A549 treated with CpdA at 1 μM for 4 hours (cell line): ENCODE measurements at places on chromosomes 4 and X. TPM values are rescaled to one million over a fixed set of nuclear protein-coding genes. Genes with fewer than 3 reads are reported as not detected.

Gene HPGDS
- not detected in 5 replicates for total RNA-seq

Gene CXCL11
- total RNA-seq = 0.23 to 0.42 TPM (median 0.29 TPM) in 5 replicates

Gene RNF175
- not detected in 5 replicates for total RNA-seq

Gene NWD2
- not detected in 5 replicates for total RNA-seq

Gene INPP4B
- 5.0 to 8.6 TPM (median 6.1 TPM) in 5 replicates for total RNA-seq

Gene CHIC1
- total RNA-seq = 4.3 to 5.8 TPM (median 4.7 TPM) in 5 replicates

Gene MRPL1
- 20.3 to 27.4 TPM (median 23.0 TPM) in 5 replicates for total RNA-seq

Gene FAM47A
- total RNA-seq = not detected in 5 replicates

Gene SLC10A6
- total RNA-seq = not detected in 5 replicates

Gene MAOA
- total RNA-seq = 0.08 to 0.47 TPM (median 0.29 TPM) in 5 replicates

Gene SMARCA5
- total RNA-seq = 18.4 to 28.7 TPM (median 21.5 TPM) in 5 replicates

Gene TCEAL7
- total RNA-seq = not detected in 5 replicates

Gene SPANXA2
- 0.21 to 0.27 TPM (median 0.21 TPM) in 3 of 5 replicates, not detected in the others for total RNA-seq

Gene PFKFB1
- 0.09 to 0.13 TPM (median 0.13 TPM) in 3 of 5 replicates, not detected in the others for total RNA-seq

Gene RTL9
- total RNA-seq = 0.05 to 0.12 TPM (median 0.07 TPM) in 5 replicates

Gene HHIP
- 0.30 to 1.1 TPM (median 0.47 TPM) in 5 replicates for total RNA-seq

Gene SOX3
- not detected in 5 replicates for total RNA-seq

Gene CFAP47
- total RNA-seq = not detected in 5 replicates

Gene FOXP3
- 0.12 to 0.19 TPM (median 0.17 TPM) in 5 replicates for total RNA-seq

Gene MGAT4D
- not detected in 5 replicates for total RNA-seq

Gene MAGEC1
- 0.01 to 0.10 TPM (median 0.05 TPM) in 4 of 5 replicates, not detected in the other for total RNA-seq
